NCI-H2029 (cell line): ENCODE measurements at places on chromosomes 16 and 17.
A peak's percentile ranks its signal among the peaks of the same experiment; 100 is the strongest.

DNA sequence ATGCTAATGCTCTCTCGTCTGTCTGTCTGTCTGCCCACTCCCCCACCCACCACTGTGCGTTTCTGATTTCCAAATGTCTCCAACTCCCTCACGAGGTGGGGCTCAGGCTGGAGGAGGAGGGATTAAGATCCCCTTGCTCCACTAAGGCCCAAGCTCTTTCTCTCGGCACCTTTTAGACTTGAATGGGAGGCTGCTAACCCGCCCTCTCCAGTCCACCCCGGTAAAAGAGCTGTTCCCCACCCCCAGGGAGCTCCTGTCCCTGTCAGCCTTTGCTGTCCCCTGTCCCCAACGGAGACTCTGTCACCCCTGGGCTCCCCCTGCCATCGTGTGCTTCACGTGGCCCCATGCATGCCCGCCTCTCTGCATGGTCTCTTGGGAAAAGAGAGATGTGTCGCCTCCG lies 68.5 kb upstream of the PLCG2 start:
- DNase-seq: no peak

- no peak for DNase-seq
These were observed 13.6 kb downstream of the ASPSCR1 start for GRCh38 chr17:81990836-81991683.

DNA sequence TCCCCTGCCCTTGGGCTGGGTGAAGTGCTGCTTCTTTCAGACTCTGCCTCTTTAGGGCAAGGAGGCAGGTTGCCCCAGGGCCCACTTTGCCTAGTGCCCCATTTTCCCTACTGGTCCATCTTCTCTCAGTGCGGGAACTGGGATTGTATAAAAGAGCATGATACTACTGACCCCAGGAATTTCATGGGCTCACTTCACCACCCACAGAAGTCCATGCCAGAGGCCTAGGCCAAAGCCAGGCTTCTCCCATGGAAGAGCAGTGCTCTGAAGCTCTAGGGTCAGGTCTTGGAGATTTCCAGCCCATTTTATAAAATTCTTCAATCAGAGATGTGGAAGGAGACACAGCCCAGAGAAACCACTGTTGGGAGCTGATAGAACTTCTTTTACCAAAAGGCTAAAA lies 5.7 kb downstream of the CACNG1 start:
- DNase-seq: no peak

DNA sequence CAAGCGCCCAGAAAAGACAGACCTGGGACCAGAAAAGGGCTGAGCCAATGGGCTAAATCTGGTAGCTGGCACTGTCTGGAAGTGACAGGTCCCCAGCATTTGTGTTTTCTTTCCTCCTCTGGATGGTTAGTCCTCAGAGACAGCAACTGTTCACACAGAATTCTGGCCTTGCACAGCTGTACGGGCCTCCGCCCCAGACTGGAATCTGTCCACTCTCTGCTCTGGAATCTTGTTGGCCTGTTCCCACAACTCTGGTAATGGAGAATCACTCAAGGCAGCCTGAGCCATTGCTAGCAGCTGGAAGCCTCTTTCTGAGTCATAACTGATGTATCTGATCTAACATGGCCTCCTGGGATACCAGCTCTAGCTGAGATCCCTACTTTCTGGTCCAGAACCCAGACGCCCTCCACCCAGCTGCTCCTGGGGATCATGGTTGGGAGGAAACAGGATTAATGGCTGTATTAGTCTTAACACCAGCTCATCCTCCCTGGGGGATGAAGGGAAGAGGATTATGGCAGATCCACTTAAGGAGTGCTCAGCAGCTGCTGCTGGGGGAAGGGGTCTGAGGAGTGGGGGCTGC lies 9.1 kb downstream of the ZNF668 start:
- no peak for DNase-seq

DNA sequence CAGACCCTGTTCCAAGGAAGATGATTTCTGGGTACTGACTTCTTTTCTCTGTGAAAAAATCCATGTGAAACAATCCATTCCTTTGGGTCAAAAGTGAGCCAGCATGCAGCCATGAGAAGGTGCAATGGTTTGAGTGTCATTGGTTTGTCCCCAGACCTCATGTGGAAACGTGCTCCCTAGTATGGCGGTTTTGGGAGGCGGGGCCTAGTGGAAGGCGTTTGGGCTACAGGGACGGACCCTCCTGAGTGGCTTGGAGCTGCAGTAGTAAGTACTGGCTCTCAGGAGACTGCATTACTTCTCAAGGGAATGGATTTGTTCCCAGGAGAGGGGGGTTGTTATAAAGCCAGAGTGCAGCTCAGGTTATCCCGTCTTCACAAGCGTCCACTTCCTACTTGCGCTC lies 19.4 kb downstream of the ELAC2 start:
- no peak for DNase-seq

DNA sequence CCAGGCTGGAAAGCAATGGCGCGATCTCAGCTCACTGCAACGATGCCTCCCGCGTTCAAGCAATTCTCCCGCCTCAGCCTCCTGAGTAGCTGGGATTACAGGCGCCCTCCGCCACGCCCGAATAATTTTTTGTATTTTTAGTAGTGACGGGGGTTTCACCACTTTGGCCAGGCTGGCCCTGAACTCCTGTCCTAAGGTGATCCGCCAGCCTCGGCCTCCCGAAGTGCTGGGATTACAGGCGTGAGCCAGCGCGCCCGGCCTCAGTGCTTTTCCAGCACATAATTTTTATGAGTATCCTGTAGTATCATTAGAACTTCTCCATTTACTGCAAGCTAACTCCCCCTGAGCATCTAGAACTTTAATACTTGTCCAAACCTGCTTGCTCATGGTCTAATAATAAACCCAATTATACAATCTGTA lies 1.8 kb downstream of the UBE2G1 start:
- DNase-seq: no peak

- no peak for DNase-seq
These were observed 1.5 kb downstream of the ADGRG3 start for GRCh38 chr16:57669476-57670162.

DNA sequence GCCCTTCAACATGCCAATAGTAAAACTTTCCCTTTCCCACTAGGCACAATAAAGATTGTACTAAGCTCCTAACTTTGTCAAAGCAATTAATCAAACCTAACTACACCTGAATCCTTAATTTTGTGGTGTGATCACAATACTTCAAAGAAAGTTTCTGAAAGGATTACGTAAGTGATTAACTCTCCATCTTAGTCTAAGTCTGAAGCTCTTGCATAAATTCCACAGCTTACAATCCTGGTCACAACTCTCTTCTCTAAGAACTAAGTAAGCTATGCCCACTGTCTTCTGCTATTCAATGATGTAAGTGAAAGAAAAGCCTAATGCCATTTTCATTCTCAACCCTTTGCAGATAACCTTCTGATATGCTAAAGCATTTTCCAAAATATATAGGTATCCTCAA lies 15.4 kb downstream of the SIAH1 start:
- DNase-seq: no peak

DNA sequence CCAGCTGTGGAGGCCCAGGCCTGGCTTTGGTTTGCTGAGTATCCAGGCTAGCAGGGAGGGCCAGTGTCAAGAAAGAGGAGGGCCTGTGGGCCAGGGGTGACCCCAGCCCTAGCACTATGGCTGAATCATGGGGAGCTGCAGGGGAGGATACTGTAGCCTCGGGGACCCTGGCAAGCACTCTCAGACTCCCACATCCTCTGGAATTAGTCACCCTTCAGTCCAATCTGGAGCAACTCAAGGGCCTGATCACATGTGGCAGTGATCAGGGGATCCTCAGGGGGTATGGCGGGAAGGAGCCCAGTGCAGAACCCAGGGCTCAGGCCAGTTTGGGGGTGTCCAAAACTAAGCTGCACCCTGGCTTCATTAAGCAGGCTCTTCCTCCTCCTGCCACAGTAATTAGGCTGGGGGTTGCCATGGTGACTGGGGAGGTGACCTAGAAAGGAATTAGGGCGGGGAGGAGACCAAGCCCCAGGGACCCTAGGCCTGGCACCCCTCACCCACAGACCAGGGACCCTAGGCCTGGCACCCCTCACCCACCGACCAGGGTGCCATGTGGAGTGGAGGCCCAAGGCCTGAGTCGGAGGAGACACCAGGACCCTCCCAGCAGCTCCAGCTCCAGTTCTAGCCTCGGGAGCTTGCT lies 5.8 kb downstream of the NLGN2 start:
- no peak for DNase-seq

DNA sequence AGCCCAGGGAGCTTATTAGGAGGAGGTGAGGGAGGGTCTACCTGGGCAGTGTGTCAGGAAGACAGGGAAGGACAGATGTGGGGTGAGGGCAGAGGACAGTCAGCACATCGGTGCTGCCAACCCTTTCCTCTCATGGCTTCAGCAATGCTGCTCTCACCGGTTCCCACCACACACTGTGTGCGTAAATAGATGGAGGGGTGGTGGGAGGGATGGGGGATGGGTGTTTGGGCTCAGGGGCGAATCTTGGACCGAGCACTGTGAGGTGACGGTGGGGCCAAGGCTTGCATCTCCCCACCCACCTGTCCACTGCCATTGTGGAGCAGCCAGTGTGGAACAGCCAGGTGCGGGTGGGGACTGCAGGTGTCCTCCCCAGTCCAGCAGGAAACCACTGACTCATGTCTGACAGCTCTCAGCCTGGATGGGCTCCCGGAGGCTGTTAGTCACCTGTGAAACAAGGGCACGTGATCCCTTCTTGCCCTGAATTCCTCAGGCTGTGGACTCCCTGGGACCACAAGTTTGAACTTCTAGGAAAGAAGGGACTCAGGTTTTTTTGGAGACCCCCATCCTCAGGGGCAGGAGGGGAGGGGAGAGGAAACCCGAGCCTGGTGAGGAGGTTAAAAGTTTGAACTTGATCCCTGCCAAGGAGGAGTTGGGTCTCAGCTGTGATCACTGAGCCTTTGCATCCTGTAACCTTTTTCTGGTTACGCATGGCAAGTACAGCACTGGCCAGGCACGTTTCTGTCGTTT lies 42.7 kb upstream of the SMPD3 start:
- DNase-seq: peak; percentile 46

DNA sequence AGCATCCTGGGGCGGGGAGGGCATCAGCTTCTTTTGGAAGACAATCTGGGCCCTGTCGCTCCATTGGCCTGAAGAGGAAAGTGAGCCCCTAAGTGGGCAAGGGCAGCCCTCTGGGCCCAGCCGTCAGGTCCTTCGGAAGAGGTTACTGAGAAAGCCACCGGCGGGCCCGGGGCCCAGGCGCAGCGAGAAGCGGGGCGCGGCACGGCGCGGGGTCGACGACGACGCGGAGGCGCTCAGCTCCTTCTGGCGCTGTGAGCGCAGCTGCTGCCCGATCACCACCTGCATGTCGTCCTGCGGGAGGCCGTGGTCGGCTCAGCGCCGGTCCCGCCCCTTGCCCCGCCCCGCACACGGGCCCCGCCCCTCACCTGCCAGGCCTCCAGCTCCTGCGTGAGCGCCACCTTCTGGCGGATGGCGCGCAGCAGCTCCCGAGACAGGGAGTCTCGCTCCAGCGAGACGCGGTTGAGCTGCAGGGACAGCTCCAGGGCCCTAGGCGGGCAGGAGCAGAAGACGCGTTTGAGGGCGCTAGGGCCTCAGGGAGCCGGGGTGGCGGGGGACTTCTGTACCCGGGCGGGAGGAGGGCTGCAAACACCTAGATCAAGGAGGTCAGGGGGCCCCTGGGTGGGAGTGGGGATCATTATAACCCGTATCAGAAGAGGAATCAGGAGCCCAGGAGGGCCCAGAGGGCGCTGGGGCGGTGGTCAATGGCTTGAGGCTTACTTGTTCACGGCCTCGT lies 4.3 kb downstream of the THOC6 start:
- peak; percentile 80 for DNase-seq

DNA sequence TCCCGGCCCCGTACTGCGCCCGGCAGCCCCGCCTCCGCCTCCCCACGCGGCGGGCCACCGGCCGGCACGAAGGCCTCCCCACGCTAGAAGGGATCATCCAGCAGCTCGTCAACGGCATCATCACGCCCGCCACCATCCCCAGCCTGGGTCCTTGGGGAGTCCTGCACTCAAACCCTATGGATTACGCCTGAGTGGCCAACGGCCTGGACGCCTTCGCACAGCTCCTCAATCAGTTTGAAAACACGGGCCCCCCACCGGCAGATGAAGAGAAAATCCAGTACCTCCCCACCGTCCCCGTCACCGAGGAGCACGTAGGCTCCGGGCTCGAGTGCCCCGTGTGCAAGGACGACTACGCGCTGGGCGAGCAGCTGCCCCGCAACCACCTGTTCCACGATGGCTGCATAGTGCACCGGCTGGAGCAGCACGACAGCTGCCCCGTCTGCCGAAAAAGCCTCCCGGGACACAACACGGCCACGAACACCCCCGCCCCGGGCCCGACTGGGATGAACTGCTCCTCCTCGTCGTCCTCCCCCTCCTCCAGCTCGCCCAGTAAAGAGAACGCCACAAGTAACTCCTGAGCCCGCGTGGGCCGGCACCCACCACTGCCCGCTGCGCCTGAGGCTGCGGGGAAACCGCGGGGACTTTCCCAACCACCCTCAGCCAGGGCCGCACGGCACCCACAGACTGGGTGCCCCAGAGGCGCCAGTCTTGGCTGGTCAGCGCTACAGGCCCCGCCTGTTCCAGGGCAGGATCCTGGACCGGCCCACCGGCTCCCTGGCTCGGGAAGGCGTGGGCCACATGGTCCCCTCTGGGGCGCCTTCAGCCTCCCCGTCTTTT lies 39.0 kb upstream of the AKAP1 start:
- no peak for DNase-seq

GRCh38 chr17:50056961-50057330 lies 1.0 kb downstream of the ITGA3 start:
- no peak for DNase-seq

GRCh38 chr16:85477801-85478363 lies 135.2 kb upstream of the GSE1 start:
- DNase-seq: no peak

- no peak for DNase-seq
These were observed 6.1 kb upstream of the ITGAM start for GRCh38 chr16:31253642-31254045.

DNA sequence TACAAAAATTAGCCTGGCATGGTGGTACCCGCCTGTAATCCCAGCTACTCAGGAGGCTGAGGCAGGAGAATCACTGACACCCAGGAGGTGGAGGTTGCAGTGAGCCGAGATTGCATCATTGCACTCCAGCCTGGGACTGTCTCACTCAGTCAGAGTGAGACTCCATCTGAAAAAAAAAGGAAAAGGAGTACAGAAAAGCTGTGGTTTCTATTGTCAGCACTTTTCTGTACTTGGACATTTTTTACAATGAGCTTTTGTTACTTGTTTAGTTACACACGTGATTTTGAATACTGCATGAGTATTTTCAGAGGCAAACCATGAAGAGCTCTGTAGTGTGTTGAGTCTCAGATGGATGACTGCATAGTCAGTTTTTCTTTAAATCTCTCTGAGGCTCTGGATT lies 26.3 kb downstream of the ZC3H18 start:
- no peak for DNase-seq
